ENCODE measurements at places on chromosomes 7 and 10.

- DNase-seq: peak; percentile 49
Observed at GRCh38 chr7:84042110-84042539, 152.5 kb downstream of the SEMA3A start.

- peak; percentile 53 for DNase-seq
Observed at GRCh38 chr7:150404805-150405583, 25.9 kb downstream of the ZNF775 start.

- DNase-seq: peak; percentile 76
Observed at GRCh38 chr7:16695621-16696237, 49.7 kb downstream of the BZW2 start.

- no peak for DNase-seq
Observed at GRCh38 chr10:97023401-97024167, 162.2 kb downstream of the SLIT1 start.

- DNase-seq: no peak
Observed at GRCh38 chr7:106572394-106573124, 88.4 kb downstream of the CCDC71L start.

DNA sequence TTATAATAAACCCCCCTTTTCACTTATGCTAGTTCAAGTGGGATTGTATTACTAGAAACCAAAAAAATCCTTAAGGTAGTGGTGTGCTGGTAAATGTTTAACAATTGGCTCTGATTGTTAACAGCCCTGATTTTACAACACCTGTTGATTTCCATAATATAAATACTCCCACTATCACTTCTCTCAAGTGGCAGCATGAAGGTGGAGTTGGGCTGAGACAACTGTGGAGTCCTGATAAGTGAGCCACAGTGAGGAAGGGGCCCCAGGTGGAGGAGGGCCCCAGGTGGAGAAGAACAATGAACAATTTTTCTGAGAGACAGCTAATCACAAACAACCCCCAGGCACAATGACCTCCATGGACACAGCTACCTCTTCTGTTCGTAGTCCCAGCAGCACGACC, 26.4 kb downstream of the SSMEM1 start:
- DNase-seq: no peak

DNA sequence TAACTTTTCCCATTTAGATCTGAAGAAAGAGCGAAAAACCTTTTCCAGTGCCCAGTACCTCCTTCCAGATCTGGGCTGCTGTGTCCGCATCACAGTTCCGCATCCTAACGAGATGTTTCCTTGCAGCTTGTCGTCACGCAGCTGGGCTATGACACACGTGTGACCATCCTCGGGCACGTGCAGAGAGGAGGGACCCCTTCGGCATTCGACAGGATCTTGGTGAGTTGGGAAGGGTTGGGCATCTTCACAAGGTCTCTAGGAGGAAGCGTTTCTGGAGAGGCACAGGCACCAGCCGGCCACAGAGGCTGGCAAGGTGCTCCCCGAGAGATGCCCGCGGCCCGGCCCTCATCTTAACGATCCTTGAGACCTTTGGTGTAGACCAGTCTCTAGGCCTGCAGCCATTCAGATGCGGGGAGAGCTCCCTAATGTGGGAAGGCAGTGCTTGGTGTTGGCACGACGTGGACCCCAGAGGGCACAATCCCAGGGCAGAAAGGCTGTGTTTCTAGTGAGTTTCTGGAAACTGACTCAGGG, 41.3 kb downstream of the PFKP start:
- no peak for DNase-seq

DNA sequence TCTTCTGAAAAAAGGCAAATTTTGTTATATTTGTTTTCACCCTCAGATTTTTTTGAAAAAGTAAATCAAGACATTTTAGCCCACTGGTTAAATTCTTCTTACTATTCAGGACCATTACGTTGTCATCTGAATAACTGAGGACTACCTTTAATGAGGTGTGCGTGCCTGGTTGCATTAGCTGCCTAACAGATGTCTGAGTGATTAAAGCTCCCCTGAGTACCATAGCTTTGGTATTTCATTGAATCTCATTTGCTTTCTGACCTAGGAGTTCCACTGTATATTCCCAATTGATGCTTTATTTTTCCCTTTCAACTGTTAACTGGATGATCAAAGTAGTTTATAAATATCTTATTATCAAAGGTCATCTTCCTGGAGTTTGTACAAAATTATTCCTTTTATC, 410.0 kb upstream of the SEMA3D start:
- no peak for DNase-seq

GRCh38 chr7:157270060-157270444, 66.8 kb upstream of the DNAJB6 start:
- DNase-seq: no peak

DNA sequence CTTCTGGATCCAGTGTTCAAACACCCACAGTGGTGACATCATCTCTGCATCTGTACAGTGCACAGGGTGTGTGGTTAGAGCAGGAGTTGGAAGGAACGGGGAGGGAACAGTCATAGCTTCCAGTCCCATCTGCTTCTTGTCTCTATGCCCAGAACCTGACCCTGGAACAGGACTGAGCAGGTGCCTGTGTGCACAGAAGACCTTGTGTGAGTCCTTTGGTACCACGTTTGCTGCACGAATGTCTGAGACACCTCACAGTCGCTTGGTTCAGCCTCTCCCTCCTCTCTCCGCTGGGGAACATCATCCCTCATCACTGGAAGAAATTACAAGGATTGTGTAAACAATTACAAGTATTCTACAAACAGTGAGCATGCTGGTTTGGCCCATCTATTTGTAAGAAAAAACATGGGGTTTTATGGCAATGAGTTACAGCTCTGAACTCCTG, 243.0 kb upstream of the KLF6 start:
- no peak for DNase-seq

GRCh38 chr7:27170426-27171324, 3.4 kb downstream of the HOXA10 start:
- DNase-seq: no peak

DNA sequence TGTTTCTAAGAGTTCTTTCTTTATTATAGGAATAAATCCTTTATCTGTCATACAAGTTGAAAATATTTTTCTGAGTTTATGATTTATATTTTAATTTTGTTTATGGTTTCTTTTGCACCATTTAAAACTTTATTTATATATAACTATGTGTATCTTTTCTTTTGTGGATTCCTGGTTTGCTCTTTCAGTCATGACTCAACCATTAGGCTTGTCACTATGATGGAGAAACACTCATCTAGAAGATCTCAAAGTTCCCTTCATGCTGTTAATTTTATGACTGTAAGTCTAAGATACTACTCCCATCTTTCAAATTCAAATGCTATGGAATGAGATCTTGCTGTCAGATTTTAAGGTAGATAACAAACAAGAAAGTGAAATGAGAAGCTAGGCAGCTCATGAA, 199.5 kb downstream of the INHBA start:
- DNase-seq: no peak
